Heart left ventricle (tissue), 16 donors: ENCODE measurements at places on chromosomes 2 and 18. TPM values are rescaled to one million over a fixed set of nuclear protein-coding genes. Genes with fewer than 3 reads are reported as not detected.
A peak's percentile ranks its signal among the peaks of the same experiment; 100 is the strongest.

KIF5C gene
- total RNA-seq, result 0.23 TPM

GRCh38 chr2:223731503-223731902, 105.9 kb downstream of the AP1S3 start:
- no peaks in the 10 kb centered on the region for H3K27me3 ChIP-seq
- H3K27ac ChIP-seq, result no peak overlapping the region
- H3K36me3 ChIP-seq, result no peaks in the 10 kb centered on the region
- DNase-seq, result no peak
- H3K4me3 ChIP-seq, result no peak overlapping the region

AQP4 gene
- 0.33 TPM for total RNA-seq

DNA sequence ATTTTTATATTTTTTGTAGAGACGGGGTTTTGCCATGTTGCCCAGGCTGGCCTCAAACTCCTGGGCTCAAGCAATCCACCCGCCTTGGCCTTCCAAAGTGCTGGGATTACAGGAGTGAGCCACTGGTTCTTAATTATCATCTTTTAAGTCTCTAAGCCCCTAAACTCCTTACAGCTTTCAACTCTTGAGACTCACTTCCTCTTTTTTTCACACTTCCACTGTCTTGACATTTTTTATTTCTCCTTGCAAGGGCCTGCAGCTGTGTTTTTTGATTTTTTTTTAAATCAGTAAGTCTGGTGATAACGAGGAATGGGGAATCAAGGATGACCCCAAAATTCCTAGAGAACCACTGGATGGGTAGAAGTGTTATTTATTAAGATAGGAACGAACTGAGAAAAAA, 8.6 kb upstream of the ABCB11 start:
- H3K36me3 ChIP-seq, result no peaks in the 10 kb centered on the region
- no peak for DNase-seq
- no peaks in the 10 kb centered on the region for H3K27me3 ChIP-seq
- H3K4me1 ChIP-seq, result no peaks in the 10 kb centered on the region

- no peaks in the 10 kb centered on the region for H3K36me3 ChIP-seq
- H3K4me1 ChIP-seq, result no peaks in the 10 kb centered on the region
- H3K4me3 ChIP-seq, result no peak overlapping the region
- DNase-seq, result no peak
- H3K27ac ChIP-seq, result no peak overlapping the region
Measured at GRCh38 chr2:215828528-215829184, 184.7 kb downstream of the MREG start.

- H3K27me3 ChIP-seq, result no peaks in the 10 kb centered on the region
- no peak for DNase-seq
- no peak overlapping the region for H3K27ac ChIP-seq
- no peak overlapping the region for H3K4me3 ChIP-seq
- no peaks in the 10 kb centered on the region for H3K4me1 ChIP-seq
Measured at GRCh38 chr2:179744401-179744800, 117.0 kb downstream of the ZNF385B start.

- peaks cover 55% of the 10 kb centered on the region for H3K4me1 ChIP-seq
- H3K36me3 ChIP-seq, result no peaks in the 10 kb centered on the region
- peak overlapping the region; percentile 87 for H3K27ac ChIP-seq
- H3K4me3 ChIP-seq, result no peak overlapping the region
- DNase-seq, result no peak
- H3K27me3 ChIP-seq, result no peaks in the 10 kb centered on the region
Measured at GRCh38 chr2:219251656-219252055, 1.4 kb upstream of the TUBA4B start.

THUMPD2 gene
- total RNA-seq, result 4.2 TPM

PPP1R7 gene
- 74.7 TPM for total RNA-seq

- DNase-seq, result no peak
- no peak overlapping the region for H3K27ac ChIP-seq
- no peaks in the 10 kb centered on the region for H3K4me1 ChIP-seq
Measured at GRCh38 chr2:43685357-43685756, 9.1 kb upstream of the C1GALT1C1L start.

EFEMP1 gene
- total RNA-seq, result 29.4 TPM

METAP1D gene
- total RNA-seq, result 4.1 TPM

- no peak overlapping the region for H3K27ac ChIP-seq
- H3K4me1 ChIP-seq, result no peaks in the 10 kb centered on the region
- DNase-seq, result no peak
Measured at GRCh38 chr2:220915092-220915623, 656.9 kb downstream of the EPHA4 start.

SLC19A3 gene
- total RNA-seq, result 0.81 TPM

DNA sequence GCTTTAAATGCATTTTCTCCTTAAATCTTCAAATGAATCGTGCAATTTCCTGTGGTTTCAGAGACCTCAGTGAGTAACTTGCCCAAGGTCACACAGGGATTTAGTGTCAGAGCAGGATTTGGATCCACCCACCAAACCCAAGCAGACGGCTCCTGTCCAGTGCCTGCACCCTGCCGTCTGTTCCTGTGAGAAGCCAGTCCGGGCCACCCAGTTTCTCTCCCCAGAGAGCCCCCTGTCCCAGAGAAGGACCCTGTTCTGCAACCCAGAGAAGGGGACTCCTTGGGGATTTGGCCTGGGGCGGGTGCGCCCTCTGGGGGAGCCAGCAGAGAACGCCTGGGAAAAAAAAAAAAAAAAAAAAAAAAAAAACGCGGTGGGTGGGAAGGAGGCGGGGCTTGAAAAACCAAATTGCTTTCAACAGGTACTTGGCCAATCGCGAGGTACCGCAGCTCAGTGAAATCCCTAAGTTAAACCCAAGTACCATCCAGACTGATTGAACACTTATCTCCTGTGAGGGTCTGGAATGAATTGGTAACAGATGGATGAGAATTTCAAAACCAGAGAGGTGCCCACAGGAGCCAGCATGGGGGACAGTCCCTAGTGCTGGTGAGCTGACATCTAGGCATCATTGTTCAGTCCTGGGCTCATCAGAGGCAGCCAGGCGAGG, 30.9 kb upstream of the REEP1 start:
- H3K27ac ChIP-seq, result no peak overlapping the region
- H3K4me1 ChIP-seq, result peaks cover 3% of the 10 kb centered on the region
- DNase-seq, result no peak

- no peaks in the 10 kb centered on the region for H3K4me1 ChIP-seq
- no peaks in the 10 kb centered on the region for H3K36me3 ChIP-seq
Measured at GRCh38 chr2:150882751-150883612, 378.7 kb downstream of the RBM43 start.

DNA sequence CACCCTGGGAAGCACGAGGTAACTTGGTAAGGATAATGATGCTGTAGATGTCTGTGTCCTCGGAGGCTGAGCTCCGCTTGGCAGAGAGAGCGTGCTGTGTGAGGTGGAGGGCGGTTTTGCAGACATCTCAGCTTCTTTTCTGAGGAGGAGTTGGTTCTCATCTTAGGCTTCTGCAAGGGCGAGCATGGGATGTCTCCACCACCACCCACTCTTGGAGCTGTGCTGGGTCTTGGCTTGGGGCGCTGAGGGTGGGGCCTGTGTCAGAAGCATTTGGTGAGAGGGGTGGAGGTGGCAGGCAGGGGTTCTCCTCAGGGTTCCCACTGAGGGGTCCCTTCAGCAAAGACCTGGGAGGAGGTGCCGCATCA, 9.2 kb downstream of the OXER1 start:
- no peak overlapping the region for H3K4me3 ChIP-seq
- no peak for DNase-seq
- H3K27me3 ChIP-seq, result no peaks in the 10 kb centered on the region
- H3K4me1 ChIP-seq, result peaks cover 50% of the 10 kb centered on the region
- H3K27ac ChIP-seq, result no peak overlapping the region

CD207 gene
- total RNA-seq, result 0.48 TPM

- H3K27ac ChIP-seq, result no peak overlapping the region
- H3K4me1 ChIP-seq, result no peaks in the 10 kb centered on the region
- no peaks in the 10 kb centered on the region for H3K27me3 ChIP-seq
- no peak overlapping the region for H3K4me3 ChIP-seq
- DNase-seq, result no peak
Measured at GRCh38 chr2:73993376-73993775, 8.7 kb downstream of the TET3 start.

DNA sequence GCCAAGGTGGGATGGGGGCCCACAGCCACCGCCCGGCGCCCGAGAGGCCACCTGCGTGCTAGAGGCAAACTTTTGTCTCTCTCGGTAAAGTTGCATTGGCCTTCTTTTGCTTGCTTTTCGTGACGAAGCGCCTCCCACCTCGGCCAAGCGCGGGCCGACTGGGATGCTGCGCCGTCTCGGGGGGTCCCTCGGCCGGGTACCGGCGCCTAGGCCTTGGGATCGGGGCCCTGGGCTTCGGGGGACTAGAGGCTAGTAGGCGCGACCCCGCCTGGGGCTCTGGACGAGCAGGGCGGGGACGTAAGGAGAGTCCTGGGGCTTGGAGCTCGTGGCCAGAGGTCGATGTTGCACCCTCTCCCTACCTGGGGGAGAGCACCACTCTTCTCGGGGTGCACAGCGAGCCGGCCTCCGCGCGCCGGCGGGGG, 545 bp downstream of the GLI2 start:
- H3K4me3 ChIP-seq, result peak overlapping the region; percentile 45
- DNase-seq, result no peak
- H3K4me1 ChIP-seq, result peaks cover 11% of the 10 kb centered on the region
- H3K27me3 ChIP-seq, result peaks cover 17% of the 10 kb centered on the region

DNA sequence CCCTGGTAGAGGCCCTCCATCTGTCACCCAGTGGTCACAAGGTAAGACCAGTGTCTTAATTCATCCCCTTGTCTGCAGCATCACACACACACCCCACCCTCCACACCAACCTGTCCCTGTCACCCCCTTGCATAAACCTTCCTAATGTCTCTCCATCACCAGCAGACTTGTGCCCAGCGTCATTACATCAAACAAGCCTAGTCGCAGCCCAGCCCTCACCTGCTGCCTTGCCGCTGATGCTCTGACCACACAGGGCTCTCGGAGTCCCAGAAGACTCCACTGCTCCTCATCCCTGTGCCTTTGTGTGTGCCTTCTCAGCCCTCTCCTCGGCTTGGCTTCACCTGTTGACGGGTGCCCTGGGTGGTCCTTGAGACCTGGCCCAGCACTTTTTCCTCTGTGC, 171.2 kb downstream of the GLI2 start:
- no peak overlapping the region for H3K27ac ChIP-seq
- no peak for DNase-seq
- H3K4me3 ChIP-seq, result no peak overlapping the region
- no peaks in the 10 kb centered on the region for H3K4me1 ChIP-seq

GRCh38 chr18:22912835-22913234, 20.3 kb upstream of the RBBP8 start:
- no peak for DNase-seq
- no peak overlapping the region for H3K27ac ChIP-seq
- H3K27me3 ChIP-seq, result no peaks in the 10 kb centered on the region

- no peaks in the 10 kb centered on the region for H3K27me3 ChIP-seq
- peaks cover 6% of the 10 kb centered on the region for H3K36me3 ChIP-seq
- no peak overlapping the region for H3K4me3 ChIP-seq
- H3K27ac ChIP-seq, result no peak overlapping the region
Measured at GRCh38 chr2:236052926-236053821, 115.0 kb downstream of the GBX2 start.

- no peak for DNase-seq
- no peak overlapping the region for H3K4me3 ChIP-seq
- no peak overlapping the region for H3K27ac ChIP-seq
- no peaks in the 10 kb centered on the region for H3K36me3 ChIP-seq
Measured at GRCh38 chr2:31711737-31712136, 131.0 kb upstream of the SRD5A2 start.

GRCh38 chr2:224562831-224563230, 22.3 kb downstream of the CUL3 start:
- no peak for DNase-seq
- H3K27me3 ChIP-seq, result no peaks in the 10 kb centered on the region
- H3K4me1 ChIP-seq, result peaks cover 38% of the 10 kb centered on the region
- no peak overlapping the region for H3K27ac ChIP-seq
- H3K36me3 ChIP-seq, result no peaks in the 10 kb centered on the region
- no peak overlapping the region for H3K4me3 ChIP-seq

DNA sequence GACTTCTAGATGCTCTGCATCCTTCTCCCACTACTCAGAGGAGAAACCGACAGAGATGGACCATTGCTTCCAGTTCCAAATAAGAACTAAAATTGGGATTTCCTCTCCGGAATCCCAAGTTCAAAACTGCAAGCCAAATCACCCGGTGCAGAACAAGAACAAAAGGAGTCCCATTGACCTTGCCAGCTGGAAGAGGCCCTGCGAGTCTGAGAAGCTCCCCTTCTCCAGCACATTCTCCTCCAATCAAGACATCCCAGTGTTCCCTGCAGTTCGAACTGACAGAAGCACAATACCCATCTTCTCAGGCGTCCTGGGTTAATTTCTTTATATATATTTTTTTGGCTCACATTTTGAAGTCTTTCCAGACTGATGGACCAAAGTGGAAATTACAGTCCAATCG, 195.3 kb upstream of the MEIS1 start:
- H3K27ac ChIP-seq, result no peak overlapping the region
- DNase-seq, result no peak
- no peaks in the 10 kb centered on the region for H3K4me1 ChIP-seq
- no peaks in the 10 kb centered on the region for H3K36me3 ChIP-seq

CNDP2 gene
- 62.0 TPM for total RNA-seq

- no peak overlapping the region for H3K27ac ChIP-seq
- no peak for DNase-seq
- H3K4me1 ChIP-seq, result no peaks in the 10 kb centered on the region
- no peaks in the 10 kb centered on the region for H3K27me3 ChIP-seq
- H3K36me3 ChIP-seq, result no peaks in the 10 kb centered on the region
Measured at GRCh38 chr2:38191516-38191915, 115.6 kb upstream of the CYP1B1 start.

- DNase-seq, result no peak
- no peaks in the 10 kb centered on the region for H3K36me3 ChIP-seq
- no peak overlapping the region for H3K4me3 ChIP-seq
- H3K4me1 ChIP-seq, result peaks cover 21% of the 10 kb centered on the region
- no peak overlapping the region for H3K27ac ChIP-seq
Measured at GRCh38 chr2:234678711-234679110, 181.8 kb upstream of the ARL4C start.

MC4R gene
- not detected for total RNA-seq

C1D gene
- total RNA-seq, result 17.5 TPM

GRCh38 chr2:39679805-39680204, 14.1 kb downstream of the TMEM178A start:
- no peak overlapping the region for H3K4me3 ChIP-seq
- no peaks in the 10 kb centered on the region for H3K36me3 ChIP-seq
- no peak for DNase-seq
- H3K27ac ChIP-seq, result no peak overlapping the region
- H3K4me1 ChIP-seq, result peaks cover 36% of the 10 kb centered on the region

DNA sequence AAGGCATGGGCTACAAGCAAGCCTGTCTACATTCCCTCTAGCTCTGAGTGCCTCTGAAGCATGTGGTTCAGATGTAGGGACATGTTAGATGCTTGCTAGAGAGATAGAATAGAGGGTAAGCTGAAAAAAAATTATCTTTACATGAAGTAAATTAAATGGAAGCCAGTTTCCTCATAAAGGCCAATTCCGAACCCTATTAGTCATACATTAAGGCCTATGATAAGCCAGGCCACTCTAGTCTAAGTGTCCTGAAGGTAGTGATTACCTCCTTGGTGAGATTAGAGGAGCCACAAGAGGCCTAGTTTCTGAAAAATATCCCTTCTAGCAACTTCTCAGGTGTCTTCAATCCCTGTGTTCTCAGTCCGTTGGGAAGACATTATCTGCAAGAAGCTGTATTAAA, 72.4 kb upstream of the NPAS2 start:
- no peaks in the 10 kb centered on the region for H3K36me3 ChIP-seq
- H3K27me3 ChIP-seq, result no peaks in the 10 kb centered on the region
- no peak for DNase-seq

C2orf80 gene
- not detected for total RNA-seq

SPDYA gene
- 0.39 TPM for total RNA-seq

GRCh38 chr2:140621583-140622362, 1509.0 kb downstream of the LRP1B start:
- no peak for DNase-seq
- H3K4me3 ChIP-seq, result no peak overlapping the region
- no peaks in the 10 kb centered on the region for H3K27me3 ChIP-seq
- no peaks in the 10 kb centered on the region for H3K36me3 ChIP-seq
- no peaks in the 10 kb centered on the region for H3K4me1 ChIP-seq
- H3K27ac ChIP-seq, result no peak overlapping the region
